Fibroblast of mammary gland (primary cell): ENCODE measurements at places on chromosomes 11 and 22.

- DNase-seq, result peak; percentile 21
Measured at GRCh38 chr11:132114185-132114584, 743.8 kb downstream of the NTM start.

- peak; percentile 37 for DNase-seq
Measured at GRCh38 chr11:11966826-11967668, 41.4 kb downstream of the DKK3 start.

GRCh38 chr22:23207729-23208393 is 27.6 kb downstream of the BCR start:
- DNase-seq, result no peak

DNA sequence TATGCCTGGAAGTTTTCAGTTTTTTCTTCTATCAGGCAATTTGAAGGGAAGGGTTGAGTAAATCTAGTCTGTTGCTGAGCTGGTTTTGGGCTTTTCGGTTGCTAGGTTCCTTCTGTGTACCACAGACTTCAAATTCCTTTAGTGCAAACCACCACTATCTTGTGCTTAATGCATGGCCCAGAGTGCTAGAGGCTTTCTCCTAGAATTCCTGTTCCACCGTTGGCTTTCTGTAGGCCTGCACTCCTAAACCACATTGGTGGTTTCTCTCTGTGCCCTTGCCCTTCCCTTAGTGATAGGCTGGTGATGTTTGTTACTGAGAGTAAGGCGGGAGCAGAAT is 47.1 kb upstream of the CTSC start:
- no peak for DNase-seq

GRCh38 chr11:61540528-61540927 is 32.0 kb downstream of the LRRC10B start:
- DNase-seq, result no peak

GRCh38 chr22:47032091-47032943 is 269.9 kb downstream of the TBC1D22A start:
- no peak for DNase-seq

DNA sequence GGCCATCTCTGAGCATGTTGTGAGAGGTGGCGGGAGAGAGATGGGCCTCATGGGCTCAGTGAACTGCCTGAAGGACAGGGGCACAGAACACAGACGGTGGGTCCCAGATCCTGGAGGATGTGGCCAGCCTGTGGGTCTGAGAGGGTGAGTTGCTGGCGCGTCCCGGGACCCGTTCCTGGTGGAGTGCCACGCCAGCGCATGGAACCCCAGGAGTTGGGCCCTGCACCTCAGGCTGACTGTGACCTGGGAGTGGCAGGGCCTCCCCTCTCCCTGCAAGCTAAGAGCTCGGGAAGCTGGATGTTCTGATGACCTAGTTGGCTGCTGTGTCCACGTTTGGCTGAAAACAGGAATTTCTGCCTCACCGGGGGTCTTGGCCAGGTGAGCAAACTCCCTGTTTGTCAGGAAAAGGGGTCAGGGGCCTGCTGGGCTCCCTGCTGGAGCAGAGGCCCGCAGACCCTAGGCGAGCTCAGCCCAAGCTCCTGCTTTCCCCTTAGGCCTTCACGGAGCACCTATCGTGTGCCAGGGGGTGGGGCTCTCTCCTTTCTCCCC is 15.0 kb downstream of the LRRC32 start:
- no peak for DNase-seq

DNA sequence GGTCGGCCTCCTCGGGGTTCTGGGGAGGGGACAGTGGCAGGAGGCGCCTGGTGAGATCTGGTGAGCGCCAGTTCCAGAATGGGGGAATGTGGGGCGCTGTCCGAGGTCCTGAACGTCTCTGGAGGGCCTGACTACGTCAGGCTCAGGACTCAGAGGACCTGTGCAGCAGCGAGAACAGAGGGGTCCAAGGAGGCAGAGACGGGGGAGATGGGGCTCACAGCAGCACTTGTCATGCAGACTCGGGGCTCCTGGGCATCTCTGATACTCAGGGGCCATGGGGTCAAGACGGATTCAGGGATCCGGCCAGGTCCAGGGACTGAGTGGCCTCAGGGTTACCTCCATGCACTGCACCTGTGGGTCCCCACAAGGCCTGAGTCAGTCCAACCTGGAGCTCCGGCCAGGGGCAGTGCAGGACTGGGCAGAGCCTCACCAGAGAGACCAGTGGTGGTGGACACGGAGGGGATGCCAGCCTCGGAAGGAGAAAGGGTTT is 92.2 kb downstream of the BRD1 start:
- DNase-seq, result no peak

- DNase-seq, result peak; percentile 4
Measured at GRCh38 chr11:120810251-120810650, 213.7 kb upstream of the TBCEL start.

- no peak for DNase-seq
Measured at GRCh38 chr11:117495357-117495756, 167.7 kb downstream of the CEP164 start.

DNA sequence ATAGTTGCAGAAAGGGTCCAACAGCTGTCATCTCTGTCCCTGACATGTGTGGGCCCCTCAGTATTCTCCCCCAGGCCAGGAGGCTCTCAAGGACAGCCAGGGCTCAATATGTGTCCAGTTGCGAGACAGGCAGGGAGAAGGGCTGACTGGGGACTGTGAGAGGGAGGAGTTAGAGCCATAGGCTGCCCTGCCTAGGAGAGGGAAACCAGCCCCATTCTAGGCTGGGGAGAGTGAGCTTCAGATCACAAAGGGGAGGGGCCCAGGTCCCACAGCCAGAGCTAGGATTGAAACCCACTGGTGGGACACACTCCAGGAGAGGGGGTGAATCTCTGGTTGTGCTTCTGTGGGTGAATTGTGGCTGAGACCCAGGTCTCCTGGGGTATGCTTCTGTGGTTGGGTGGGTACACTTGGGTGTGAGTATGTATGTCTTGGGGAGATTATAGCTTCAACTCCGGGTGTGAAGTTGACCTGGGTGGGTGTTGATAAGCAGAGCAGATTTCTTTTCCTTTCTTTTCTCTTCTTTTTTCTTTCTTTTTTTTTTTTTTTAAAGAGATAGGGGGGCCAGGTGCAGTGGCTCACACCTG is 2.1 kb upstream of the CARNS1 start:
- no peak for DNase-seq

- DNase-seq, result no peak
Measured at GRCh38 chr11:80613655-80614054, 1172.8 kb upstream of the TENM4 start.

GRCh38 chr11:118916842-118917388 is 8.8 kb downstream of the BCL9L start:
- peak; percentile 91 for DNase-seq

- DNase-seq, result no peak
Measured at GRCh38 chr11:1592628-1593027, 5.5 kb downstream of the KRTAP5-2 start.

GRCh38 chr11:78664636-78665035 is 90.0 kb upstream of the NARS2 start:
- no peak for DNase-seq

DNA sequence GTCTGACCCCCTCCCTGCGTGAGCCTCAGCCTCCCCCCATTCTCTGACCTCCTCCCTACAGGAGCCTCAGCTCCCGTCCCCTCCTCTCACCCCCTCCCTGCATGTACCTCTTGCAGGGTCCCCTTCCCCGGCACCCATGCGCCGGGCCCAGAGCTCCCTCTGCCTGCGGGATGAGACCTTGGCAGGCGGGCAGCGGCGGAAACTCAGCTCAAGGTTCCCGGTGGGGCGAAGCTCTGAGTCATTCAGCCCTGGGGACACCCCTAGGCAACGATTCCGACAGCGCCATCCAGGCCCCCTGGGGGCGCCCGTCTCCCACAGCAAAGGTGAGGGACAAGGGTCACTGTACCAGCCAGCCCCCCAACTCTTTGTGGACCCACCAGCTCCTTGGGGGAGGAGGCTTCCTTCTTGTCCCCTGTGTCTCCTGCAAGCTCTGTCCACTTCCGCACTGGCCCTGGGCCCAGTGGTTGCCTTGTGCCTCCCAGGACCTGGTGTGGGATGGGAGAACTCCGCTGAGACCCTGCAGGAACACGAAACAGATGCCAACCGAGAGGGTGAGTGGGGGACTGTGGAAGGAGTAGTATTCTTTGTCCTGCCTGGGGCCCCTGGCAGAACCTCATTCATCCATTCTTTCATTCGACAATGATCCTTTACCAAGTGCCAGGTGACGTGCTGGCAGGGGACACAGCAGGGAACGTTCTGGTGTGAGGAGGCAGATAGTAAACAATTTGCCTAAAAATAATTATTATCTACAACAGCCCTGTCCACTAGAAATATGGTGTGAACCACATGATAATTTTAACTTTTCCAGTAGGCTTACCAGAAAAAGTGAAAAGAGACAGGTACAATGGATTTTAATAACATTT is 3.7 kb upstream of the RPS6KA4 start:
- peak; percentile 76 for DNase-seq

DNA sequence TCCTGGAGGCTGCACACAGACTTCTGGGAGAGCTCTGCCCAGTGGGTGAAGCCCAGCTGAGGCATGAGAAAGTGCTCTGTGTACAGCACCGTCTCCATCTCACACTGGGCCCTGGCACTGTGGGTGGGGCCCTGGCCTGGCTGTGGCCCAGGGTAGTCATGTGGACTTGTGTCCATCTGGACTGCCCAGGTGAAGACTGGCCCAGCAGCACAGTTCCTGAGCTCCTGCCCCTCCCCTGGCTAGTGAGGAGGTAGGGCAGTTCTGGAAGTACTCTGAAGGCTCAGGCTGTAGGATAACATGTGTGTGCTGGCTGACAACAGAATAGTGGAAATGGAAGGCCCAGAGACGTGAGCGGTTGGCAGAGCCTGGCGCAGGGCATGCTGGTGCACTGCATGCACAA is 35.4 kb downstream of the RSPH14 start:
- no peak for DNase-seq

DNA sequence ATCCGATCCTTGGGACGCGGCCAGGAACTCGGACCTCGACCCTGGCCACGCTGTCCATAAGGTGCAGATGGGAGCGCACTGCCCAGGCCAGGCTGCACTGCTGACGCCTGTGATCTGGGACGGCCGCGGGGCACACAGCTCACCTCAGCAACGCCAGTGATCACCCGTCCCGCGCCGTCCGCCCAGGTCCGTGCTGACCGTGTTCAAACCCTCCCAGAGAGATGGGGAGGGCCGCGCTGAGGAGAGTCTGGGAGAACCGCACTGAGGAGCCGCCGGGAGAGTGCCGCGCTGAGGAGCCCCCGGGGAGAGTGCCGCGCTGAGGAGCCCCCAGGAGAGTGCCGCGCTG is 636 bp downstream of the KCNQ1OT1 start:
- no peak for DNase-seq

DNA sequence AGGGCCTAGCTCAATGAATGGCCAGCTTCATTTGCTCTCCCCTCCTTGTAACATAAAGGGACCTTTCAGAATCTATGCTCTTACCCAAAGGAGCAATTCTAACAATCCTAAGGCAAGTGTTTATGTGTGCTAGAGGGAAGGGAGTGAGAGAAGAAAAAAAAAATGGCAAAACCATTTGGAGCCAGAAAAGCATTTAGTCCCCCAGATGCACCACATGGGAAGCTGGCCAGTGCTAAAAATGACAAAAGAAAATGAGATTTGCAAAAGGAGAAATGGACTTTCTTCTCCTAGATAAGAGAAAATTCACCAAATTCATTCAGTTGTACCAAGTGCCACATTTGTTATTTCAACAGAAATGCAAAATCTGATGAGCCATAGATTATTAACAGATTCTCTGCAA is 52.8 kb downstream of the SERGEF start:
- DNase-seq, result no peak

GRCh38 chr11:118397448-118397847 is 4.0 kb upstream of the ATP5MG start:
- no peak for DNase-seq

GRCh38 chr22:44793506-44794172 is 41.3 kb downstream of the ARHGAP8 start:
- no peak for DNase-seq

- DNase-seq, result peak; percentile 26
Measured at GRCh38 chr11:110710628-110711381, 1.4 kb downstream of the ARHGAP20 start.

DNA sequence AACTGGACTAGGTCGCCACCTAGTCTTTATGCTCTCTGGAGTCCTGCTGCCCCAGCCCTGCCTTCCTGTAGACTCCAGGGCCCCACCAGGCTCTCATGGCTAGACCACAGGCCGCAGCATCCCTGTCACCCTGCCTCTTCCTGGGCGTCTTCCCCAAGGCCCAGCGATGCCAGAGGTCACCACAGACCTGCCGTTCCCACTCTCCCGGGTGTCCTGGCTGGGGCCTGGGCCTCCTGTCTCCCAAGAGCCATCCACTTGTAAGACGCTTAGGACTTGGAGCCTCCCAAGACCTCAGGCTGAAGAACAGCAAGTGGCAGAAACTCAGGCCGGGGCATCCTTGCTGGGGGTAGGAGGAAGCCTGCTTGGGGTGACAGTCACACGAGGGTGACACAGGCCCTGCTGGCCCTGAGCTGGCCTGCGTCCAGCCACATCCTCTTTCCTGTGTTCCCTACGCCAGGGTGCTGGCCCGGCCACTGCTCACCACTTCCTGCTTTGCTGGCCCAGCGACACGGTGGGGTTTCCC is 2.0 kb upstream of the TCIRG1 start:
- DNase-seq, result no peak

- no peak for DNase-seq
Measured at GRCh38 chr11:109730669-109731068, 308.7 kb downstream of the C11orf87 start.

DNA sequence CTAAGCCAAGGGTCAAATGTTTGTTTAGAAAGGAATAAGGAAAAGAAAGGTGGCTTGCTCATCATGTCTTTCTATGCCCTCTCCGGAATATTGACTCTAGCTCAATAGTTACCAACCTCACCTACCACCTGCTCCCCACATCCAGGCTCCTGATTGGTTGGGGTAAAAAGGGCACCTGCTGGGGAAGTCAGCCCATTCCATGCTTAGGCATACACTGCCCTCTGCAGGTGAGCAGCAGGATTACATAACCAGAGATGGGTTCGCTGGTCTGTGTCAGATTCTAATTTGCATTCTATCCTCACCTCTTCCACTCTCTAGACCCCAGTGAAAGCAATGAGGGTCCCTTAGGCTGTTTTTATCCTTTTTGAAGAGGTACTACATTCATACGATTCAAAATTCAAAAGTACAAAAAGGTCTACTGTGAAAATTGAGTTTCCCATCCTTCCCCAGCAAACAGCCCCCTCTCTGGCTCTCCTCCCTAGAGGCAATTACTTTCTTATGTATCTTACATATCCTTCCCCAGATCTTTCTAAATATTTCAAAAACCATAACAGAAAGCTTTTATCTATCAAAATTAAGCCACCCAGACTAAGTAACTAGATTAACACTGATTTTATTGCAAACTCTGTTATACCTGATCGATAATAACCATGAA is 98.0 kb upstream of the ASPHD2 start:
- DNase-seq, result peak; percentile 46

DNA sequence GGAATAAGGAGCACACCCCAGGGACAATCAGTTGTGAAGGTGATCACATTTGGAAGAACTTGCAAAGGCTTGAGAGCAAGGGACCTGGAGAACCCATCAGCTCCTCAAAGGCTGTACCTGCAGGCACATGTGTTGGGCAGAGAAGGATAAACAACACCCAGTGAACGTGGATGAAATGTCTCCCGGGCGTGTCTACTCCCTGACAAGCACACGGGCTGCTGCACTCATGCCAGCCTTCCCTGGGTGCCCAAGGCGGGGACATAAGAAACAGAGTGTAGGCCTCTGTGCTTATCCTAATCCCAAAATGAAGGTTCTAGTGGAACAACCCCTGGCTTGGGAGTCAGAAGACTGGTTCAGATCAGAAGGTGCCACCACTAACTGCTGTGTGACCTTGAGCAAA is 46.7 kb downstream of the DSCAML1 start:
- no peak for DNase-seq
